GM12865 (cell line): ENCODE measurements at places on chromosomes 7 and 10.

- DNase-seq, result no peak
Measured at GRCh38 chr7:85815526-85815925, 628.7 kb upstream of the SEMA3D start.

DNA sequence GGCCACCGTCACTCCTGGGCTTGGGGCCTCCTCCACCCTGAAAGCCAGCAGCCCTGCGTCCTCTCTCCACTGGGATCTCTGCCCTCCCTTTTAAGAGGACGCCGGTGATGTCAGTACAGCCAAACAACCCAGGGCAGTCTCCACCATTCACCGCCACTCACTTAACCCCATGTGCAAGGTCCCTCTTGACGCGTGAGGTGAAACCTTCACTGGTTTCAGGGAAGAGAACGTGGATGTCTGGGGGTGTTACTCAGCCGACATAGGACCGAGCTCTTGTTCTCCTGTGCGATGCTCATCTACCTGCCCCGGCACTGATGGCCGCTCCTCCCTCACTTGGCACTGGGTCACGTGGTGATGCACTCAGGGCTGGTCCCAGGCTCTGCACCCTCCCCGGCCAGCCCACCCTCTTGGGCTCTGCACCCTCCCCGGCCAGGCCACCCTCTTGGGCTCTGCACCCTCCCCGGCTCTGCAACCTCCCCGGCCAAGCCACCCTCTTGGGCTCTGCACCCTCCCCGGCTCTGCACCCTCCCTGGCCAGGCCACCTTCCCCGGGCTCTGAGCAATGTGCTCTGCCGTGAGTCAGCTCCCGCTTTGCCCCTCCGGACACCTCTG, 36.1 kb downstream of the ADGRA1 start:
- no peak for DNase-seq

GRCh38 chr7:116629051-116629463, 42.9 kb upstream of the MET start:
- DNase-seq, result no peak

DNA sequence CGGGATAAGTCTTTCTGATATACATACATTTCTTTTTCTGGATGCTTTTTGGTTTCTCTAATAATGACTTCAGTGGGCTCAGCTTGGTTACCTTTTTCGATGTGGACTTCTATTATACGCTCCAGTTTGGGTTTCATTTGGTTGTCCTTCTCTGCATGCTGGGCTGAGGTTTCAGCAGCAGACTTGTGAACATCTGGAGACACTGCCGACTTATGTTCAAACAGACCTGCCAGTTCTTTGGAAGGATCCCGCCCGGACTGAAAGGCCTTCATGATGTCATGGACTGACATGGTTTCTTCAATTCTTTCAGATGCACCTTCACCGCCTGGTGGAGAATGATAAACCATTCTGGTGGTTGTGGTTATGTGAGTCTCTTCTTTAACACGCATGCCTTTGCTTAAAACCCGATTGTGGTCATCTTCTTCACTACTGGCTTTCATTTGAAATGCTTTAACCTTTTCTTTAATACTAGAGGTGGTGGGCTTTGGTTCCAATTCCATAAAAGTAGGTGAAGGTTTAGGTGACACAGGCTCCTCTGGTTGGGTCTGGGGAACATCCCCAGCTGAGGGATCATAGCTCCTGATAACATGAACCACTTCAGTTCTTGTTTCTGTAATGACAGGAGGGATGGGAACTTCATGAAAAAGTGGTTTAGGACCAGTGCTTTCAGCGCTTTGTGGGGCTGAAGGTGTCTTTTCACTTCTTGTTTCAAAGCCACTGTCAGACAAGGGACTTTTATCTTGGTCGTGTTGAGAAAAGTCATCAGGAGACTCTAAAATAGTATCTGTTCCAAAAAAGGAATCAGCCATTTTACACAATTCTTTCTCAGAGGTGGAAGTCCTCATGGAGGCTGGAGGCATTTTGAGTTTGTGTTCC, 167.7 kb upstream of the CCDC6 start:
- DNase-seq, result peak; percentile 91

GRCh38 chr10:78072504-78072903, 38.8 kb downstream of the RPS24 start:
- DNase-seq, result no peak

DNA sequence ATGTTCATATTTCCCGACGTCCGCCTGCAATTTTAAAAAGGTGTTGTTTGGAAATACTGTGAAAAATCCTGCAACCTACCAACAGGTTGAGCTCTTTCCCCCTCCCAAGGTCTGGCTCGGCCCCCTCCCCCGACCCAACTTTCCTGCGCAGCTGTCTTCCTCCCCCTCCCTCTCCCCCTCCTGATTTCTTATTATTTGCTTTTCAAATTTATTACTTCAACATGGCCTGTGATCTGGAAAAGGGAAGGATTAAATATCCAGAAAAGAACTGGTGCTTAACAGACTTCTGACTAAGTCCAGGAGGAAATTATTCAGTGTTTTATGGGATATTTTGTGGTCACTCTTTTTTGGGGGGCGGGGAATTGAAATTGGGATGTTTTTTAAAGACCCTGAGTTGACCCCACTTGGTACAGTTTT, 2.4 kb downstream of the ARID5B start:
- DNase-seq, result no peak

- no peak for DNase-seq
Measured at GRCh38 chr7:80806663-80807062, 112.2 kb downstream of the SEMA3C start.

GRCh38 chr10:48759113-48759901, 74.6 kb downstream of the WDFY4 start:
- peak; percentile 65 for DNase-seq

GRCh38 chr7:134726581-134726980, 52.9 kb upstream of the CALD1 start:
- DNase-seq, result no peak

- DNase-seq, result no peak
Measured at GRCh38 chr10:94578790-94579189, 33.2 kb downstream of the HELLS start.

GRCh38 chr7:64869912-64870562, 33.0 kb upstream of the ZNF273 start:
- DNase-seq, result no peak

GRCh38 chr10:5364890-5365338, at the start of gene UCN3:
TSS of gene UCN3 (plus strand) at chr10:5364966. CDS start at chr10:5373721, 8,755 bp downstream.
- DNase-seq, result no peak
